ENCODE measurements at places on chromosomes 2 and 18.

- no peak for DNase-seq
Measured at GRCh38 chr18:39599251-39599650, 2033.7 kb upstream of the CELF4 start.

- DNase-seq, result no peak
Measured at GRCh38 chr2:47083886-47084687, 71.0 kb downstream of the STPG4 start.

DNA sequence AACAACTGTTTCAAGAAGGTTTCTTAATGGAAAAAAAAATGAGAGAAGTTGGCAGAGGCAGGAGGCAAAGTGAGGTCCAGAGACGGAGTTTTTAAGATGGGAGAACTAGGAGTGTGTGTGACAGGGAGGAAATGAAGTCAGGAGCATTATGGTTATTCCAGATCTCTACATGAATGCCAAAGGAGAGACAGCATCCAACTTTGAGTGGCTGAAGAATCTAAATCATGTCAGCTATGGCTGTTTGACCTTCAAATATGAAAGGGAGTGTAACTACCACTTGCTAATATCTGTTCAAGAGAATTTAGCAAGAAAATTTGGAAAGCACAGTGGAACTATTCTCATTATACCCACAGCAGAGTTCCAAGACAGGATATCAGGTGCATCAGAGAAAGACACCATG, 81.2 kb upstream of the CCBE1 start:
- no peak for DNase-seq

GRCh38 chr18:63523660-63524059, 18.5 kb upstream of the SERPINB12 start:
- no peak for DNase-seq

GRCh38 chr2:144922519-144922918, 402.6 kb upstream of the ZEB2 start:
- DNase-seq, result no peak

- DNase-seq, result no peak
Measured at GRCh38 chr2:78779761-78780160, 245.7 kb upstream of the REG3G start.

DNA sequence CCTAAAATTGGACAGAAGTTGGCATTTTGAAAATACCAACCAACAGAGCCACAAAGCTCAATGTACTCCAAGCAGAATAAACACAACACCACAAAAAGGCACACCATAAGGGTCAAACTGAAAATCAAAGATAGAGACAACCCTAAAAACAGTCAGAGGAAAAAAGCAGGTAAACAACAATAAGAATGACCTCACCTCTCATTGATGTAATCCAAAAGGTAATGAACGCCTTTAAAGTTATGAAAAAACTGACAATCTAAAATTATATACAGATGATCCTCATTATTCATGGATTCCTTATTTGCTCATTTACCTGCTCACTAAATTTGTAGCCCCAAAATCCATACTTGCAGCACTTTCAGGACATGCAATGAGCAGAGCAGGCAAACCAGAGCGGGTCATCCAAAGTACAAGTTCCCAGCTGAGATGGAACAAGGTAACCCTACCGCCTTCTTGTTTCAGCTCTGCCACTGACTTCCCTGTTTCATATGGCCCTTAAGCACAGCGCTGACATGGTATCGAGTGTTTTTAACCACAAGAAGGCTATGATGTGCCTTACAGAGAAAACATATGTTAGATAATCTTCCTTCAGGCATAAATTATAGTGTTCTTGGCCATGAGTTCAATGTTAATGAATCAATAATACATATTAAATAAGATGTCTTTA, 17.0 kb downstream of the RTN4 start:
- no peak for DNase-seq

- no peak for DNase-seq
Measured at GRCh38 chr2:51013933-51014526, 17.9 kb downstream of the NRXN1 start.

- DNase-seq, result no peak
Measured at GRCh38 chr2:174780191-174780840, 16.0 kb upstream of the CHRNA1 start.

GRCh38 chr18:62436636-62437234, 86.1 kb upstream of the ZCCHC2 start:
- DNase-seq, result no peak

GRCh38 chr2:205757271-205757670, 75.0 kb downstream of the NRP2 start:
- DNase-seq, result no peak

DNA sequence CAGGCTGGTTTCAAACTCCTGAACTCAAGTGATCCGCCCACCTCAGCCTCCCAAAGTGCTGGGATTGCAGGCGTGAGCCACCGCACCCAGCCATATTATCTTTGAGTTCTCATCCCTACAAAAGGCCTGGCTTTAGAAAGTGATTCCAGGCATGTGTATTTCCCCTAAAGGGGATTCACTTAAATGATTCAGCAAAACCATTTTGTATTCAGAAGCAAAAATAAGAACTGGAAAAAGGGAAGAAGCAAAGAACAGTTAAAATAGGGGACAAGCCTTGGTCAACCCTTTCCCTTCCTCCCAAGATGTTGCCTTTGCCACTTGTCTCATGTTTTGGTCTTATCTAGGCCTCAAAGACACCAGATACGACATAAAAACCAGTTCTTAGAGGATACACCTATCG, 10.5 kb downstream of the TM4SF20 start:
- no peak for DNase-seq

- no peak for DNase-seq
Measured at GRCh38 chr18:5930789-5931188, 35.5 kb upstream of the TMEM200C start.

DNA sequence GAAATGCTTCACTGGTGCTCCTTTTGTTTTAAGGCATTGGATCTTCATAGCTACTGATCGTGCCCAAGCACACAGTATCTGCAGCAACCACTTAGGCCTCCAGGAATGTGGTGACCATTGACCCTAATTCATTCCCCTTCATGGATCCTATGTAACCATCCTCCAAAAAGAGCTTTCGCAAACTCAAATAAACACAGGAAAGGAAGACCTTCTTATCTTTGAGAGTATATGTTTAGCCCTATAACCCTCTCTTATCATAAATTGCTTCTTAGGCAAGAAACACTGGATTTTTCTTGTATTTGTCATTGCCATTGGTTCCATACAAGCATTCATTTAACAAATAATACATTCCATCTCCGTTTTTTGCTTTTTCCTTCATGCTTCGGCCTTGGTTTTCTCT, 4.1 kb upstream of the TTR start:
- no peak for DNase-seq

DNA sequence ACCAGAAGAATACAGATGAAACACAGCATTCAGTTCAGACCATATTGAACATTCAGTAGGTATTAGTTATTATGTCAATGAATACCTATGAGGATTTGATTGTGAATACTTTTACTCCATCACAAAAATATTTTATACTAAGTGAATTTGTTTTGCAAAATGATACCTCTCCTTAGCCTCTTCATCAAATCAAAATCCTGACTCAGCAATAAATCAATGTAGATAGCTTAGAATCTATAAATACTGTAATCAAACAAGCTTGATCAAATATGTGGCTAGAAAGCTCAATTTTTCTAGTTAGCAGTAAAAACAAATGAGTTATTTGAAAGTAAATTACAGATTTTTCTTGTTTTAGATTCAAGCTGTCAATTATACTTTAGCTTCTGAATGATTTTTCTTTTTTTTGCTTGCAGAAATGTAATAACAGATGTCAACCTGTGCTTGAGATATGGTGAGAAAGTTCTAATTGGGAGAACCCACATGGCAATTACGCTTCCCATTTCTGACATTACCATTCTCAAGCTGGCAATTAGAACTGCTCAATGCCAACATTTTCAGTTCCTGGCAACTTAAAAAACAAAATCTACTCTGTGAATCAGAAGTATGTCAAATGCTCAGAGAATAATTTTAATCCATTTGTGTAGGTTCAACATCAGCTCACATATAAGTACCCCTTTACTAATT, 109.6 kb downstream of the PRELID3A start:
- DNase-seq, result no peak

DNA sequence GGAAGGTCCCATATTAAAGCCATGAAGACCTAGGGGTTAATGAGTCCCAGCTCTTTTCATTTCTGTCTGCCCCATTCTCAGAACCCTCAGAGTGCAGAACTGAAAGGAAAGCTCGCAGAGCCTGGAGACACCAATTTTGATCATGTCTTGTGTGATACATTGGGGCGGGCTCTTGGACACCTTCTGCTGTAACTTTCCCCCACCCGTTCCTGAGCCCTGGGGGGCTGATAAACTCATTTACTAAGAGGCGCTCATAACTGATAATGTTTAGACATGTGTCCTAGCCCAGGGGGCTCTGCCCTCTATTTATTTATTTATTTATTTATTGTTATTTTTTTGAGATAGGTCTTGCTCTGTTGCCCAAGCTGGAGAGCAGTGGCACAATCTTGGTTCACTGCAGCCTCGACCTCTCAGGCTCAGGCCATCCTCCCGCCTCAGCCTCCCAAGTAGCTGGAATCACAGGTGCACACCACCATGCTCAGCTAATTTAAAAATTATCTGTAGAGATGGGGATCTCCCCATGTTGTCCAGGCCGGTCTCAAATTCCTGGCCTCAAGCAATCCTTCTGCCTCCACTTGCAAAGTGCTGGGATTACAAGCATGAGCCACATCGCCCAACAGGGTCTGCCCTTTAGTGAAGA, 72.4 kb upstream of the HAAO start:
- no peak for DNase-seq
